ENCODE measurements at places on chromosomes 2 and 18.

DNA sequence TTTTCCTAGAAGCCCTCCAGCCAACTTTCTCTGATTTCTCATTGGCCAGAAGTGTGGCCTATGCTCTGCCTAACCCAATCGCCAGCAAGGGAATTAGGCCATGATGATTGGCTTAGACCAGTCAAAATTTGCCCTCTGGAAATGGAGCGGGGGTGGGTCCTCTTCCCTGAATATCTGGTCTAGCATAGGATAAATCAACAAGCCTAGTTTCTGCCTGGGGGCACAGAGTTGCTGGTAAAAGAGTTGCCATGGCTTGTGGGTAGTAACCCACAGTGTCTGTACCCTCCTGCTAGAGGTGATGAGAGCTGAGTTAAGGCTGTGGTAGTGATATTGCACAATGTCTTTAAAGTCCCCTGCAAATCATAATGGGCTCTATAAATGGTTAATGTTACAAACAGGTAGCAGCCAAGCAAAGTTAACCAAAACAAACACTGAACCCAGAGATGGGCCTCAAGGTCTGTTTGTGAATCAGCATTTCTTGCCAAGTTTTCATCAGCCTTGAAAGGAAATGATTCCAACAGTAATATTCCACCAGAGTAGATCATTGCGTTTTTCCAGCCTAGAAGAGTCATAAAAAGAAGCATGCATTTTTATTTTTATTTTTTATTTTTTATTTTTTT lies 19.3 kb downstream of the GALM start:
- DNase-seq, result no peak

DNA sequence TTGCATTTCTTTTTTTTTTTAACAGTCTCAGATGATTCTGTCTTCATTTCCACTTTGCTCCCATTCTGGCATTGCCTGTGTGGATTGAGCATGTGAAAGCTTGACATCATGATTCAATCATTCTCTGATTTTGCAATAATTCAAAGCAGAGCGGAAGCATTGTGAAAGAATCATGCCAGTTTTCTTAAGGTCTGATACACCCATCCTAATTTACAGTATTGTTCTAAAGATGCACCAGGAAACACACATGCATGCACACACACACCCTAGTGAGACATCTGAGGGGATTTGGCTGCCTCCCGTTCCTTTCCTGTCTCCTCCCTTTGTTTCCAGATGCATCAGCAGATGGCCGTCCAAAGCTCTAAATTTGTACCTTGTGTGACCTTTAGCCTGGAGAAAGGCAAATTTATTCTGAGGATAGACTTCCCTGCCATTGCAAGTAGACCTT lies 97.3 kb downstream of the FMNL2 start:
- DNase-seq, result no peak

DNA sequence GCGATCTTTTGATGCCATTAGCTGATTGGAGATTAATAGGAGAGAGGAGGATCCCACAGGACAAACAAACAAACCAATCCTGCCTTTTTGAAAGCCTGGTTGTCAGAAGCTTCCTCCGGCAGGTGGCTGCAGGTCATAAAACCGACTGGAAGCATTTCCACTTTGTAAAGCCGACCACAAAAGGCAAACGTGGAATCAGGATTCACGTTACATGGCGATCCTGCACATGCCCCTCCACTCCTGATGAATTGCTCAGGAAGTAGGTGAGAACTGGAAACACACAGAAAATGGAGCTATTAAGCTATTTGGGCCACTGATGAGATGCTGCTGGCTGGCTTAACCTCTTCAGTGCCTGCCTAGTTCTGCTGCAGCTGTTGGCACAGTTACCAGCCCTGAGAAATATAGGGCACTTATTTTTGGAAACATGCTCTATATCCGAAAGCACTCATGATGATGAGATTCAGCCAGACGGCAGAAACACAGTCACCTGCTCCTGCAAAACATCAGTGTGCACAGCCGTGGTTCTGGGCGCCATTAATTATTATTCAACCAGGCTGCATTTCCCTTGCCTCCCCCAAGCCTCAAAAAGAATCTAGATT lies 110.3 kb upstream of the ST6GAL2 start:
- DNase-seq, result no peak

GRCh38 chr2:187567126-187567525 lies 12.9 kb upstream of the TFPI start:
- no peak for DNase-seq

- no peak for DNase-seq
These were observed 13.5 kb downstream of the TMEM198 start for GRCh38 chr2:219557320-219557719.

DNA sequence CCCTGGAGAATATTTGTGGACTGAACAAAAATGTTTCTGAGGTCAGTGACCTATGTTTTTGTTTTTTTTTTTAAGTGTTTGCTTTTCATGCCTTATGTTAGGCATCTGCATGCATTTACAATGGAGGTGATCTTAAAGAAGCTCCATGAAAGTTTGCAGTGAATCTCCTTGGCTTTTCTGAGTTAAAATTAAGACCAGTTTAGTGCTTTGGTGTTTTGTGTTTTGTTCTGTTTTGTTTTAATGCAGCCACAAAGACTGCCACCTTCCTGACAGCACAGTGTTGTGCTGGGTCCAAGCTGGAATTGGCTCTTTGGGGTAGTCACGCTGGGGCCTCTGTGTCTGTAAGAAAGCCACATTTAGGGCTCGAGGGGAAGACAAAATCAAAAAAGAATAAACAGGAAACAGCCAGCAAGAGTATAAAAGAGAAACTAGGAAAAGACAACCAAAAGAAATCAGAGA lies 396.2 kb downstream of the ARHGAP15 start:
- DNase-seq, result no peak

- DNase-seq, result peak; percentile 28
These were observed 46.0 kb upstream of the PAX8 start for GRCh38 chr2:113324684-113325160.

- DNase-seq, result no peak
These were observed 22.2 kb upstream of the CIDEA start for GRCh38 chr18:12231986-12232385.

GRCh38 chr18:79755496-79756142 lies 42.1 kb upstream of the KCNG2 start:
- no peak for DNase-seq

DNA sequence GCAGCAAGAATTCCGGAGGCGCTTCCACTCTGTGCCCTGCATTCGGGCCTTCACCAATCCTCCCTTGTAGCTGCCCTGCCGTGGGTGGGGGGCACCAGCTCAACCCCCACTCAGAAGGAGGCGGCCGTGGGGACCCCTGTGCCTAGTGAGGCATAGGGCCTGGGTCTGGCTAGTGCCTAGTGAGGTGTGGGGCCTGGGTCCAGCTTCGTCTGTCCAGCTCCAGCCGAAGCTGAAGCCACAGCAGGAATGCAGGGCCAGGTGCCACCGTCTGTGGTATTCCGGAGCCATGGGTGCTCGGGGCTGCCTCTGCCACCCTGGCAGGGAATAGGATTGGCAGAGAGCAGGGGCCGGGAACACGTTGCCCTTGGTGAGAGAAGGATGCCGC lies 12.3 kb downstream of the ODC1 start:
- no peak for DNase-seq
